ENCODE measurements at places on chromosomes 12 and 14.
A peak's percentile ranks its signal among the peaks of the same experiment; 100 is the strongest.

DNA sequence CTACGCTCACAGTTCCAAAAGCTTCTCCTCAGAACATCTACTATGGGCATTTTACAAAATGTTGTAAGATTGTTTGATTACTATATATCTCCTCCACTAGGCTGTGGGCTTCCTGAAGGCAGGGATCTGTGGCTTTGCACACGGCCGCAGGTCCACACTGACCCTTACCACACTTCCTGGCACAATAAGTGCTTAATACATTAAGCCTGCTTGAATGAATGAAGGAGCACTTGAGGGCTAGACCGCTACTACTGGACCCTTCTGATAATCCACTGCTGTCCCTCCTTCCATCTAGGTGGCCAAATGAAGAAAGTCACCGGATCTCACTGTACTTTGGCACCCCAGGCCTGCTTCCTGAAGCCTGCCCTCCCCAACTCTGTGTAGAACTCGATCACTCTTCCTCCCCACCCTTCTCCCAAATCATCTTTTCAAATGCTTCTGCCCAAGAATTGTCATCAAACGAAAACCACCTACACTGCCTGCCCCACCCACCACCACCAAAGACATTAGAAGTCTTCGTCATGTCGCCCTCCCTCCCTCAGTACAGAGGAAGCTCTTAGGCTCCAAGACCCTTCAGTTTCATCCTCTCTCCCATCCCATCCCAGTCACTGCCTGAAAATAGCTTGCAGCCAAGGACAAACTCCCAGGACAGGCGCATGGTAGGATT, 596 bp upstream of the ZBTB39 start:
- DNase-seq, result no peak

- DNase-seq, result peak; percentile 12
Measured at GRCh38 chr12:62426089-62426488, 40.5 kb upstream of the MON2 start.

GRCh38 chr12:95116341-95116740, 42.9 kb upstream of the NR2C1 start:
- DNase-seq, result peak; percentile 50

GRCh38 chr12:86748894-86749293, 492.7 kb upstream of the MGAT4C start:
- DNase-seq, result no peak

DNA sequence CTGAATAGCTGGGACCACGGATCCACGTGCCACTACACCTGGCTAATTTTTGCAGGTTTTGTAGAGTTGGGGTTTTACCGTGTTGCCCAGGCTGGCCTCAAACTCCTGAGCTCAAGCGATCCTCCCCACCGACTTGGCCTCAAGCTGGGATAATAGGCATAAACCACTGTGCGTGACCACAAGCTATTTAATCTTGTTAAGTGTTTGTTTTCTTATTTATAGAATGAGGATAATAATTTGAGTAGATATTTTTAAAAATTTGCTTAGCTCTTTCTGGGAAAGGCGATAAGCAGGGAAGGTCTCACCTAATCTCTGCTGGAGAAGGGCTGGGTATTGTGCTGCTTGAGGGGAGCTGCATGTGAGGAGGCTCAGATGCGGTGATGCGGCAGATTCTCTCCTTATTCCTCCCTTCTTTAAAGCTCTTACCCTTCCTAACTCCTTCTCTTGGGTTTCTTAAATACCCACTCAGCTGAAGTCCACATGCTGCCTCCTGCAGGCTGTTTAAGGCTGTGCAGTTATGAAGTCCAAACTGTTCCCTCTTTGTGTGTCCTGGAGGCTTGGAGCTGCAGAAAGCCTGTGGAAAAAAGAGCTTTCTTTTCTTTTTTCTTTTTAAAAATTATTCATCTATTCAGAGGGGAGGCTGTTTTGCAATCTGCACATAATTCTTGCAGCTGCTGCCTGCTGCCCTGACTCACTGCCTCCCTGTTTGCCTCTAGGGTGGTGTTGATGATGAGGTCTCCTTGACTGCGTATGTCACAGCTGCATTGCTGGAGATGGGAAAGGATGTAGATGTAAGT, 37.9 kb downstream of the A2ML1 start:
- DNase-seq, result peak; percentile 58

- no peak for DNase-seq
Measured at GRCh38 chr14:60278350-60278749, 29.3 kb downstream of the PPM1A start.

DNA sequence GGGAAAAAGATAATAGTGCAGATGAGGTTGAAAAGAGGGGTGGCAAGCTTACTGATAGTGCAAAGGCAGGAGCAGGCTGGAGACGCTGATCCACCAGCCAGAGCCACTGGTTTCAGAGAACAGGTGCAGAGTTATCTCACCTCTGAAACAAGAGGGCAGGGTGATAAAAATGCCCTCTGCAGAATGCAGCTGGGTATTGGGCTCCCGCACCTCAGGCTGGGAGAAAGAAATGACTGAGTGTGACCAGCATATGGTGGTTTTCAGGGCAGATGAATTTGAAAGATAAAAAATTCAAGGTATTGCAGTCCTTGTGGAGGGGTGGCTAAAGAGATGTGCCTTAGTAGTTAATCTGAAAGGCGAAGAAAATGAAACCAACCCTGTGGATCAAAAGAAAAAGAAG, 2.9 kb upstream of the TMEM30B start:
- no peak for DNase-seq

GRCh38 chr14:93103392-93104080, 12.2 kb downstream of the ITPK1 start:
- peak; percentile 53 for DNase-seq
